Kidney (tissue), 22 donors: ENCODE measurements at places on chromosomes 3 and 15. TPM values are rescaled to one million over a fixed set of nuclear protein-coding genes. Genes with fewer than 3 reads are reported as not detected.

Gene ABHD6
- total RNA-seq: 10.2 TPM

DNA sequence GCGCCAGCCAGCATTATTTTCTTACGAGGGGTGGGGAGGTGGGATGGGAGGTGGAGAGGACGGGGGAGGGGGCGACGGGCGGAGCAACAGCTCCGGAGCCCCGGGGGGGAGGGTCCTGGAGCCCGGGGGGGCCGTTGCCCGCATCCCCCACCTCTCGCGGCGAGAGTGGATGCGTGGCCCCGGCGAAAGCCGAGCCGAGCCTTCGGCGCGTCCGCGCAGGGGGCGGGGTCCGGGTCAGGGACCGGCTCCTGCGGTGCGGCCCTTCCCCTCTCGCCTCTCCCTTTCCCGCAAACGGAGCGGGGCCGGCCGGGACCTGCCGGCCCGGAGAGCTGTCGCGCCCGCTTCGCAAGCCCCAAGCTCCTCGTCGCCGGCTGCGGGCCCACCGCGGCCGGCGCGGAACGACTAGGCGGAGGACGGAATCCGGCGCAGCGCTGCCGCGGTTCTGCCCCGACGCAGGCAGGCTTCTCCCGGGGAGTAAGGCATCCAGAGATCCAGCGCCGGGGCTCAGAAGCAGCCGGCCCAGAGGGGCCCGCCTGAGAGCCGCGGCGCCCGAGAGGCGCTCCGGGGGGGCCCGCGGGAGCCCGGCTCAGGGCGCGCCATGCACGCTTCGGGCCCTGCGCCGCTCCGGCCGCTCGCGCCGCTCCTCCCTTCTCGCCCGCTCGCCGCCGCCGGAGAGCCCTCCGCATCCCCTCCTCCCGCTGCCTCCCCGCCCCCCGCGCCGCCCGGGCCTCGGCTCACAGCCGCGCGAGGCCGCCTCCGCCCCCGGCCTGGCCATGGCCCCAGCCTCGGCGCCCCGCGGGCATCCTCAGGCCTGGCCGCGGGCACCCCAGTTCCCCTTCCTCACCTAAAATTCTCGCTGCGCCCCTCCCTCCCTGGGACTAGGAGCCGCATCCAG, 459 bp upstream of the ADCY5 start:
- no peak for DNase-seq

DNA sequence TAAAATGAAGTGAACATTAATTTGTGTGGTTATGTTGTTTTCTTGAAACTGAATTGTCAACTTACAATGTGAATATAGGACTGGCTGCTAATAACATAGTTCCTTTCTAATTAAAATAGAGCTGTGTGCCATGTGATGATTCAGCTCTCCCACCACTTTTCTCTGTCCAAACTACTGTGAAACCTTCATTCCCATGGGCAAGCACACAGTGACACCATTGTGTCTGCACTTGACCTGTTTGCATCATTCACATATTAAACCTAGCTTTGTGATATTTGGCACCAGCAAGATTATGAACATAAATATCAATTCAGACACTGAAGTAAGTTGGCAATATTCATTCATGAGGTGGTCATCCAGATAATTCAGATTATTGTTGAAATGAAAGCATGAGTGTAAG, 78.8 kb upstream of the TCF12 start:
- no peak for DNase-seq

Gene VGLL3
- 4.2 TPM for total RNA-seq

Gene CHRNA7
- 1.6 TPM for total RNA-seq

Gene RFTN1
- 34.1 TPM for total RNA-seq

- DNase-seq: no peak
Observed at GRCh38 chr3:53815067-53815466, 31.2 kb downstream of the CHDH start.

DNA sequence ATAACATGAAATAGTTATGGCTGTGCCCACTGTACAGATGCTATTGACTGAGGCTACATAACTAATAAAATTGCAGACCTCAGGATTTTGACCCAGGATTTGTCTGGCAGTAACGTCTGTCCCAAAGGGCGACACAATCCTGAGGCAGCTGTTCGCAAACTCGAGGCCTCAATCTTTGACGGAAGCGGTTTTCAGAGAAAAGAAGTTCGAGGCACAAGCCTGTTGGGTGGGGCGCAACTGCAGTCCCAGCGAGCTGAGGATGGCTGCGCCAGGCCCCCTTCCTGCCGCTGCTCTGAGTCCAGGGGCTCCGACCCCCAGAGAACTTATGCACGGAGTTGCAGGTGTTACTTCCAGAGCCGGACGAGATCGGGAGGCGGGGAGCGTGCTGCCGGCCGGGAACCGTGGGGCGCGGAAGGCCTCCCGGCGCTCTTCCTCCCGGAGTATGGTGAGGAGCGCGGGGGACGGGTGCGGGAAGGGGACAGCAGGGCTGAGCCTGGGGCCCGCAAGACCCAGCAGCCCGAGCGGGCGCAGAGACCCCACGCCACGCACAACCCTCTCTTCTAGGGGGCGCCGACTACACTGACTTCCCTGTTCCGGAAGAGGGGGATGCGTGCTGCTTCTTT, at the start of gene PARP15:
Gene PARP15 (plus strand): TSS at position 242 of the 623 bp plus-strand sequence. CDS start 18 bp downstream, at position 260.
- DNase-seq: peak; percentile 39

Gene CPB1
- 0.41 TPM for total RNA-seq

Gene TMEM44
- 15.7 TPM for total RNA-seq

DNA sequence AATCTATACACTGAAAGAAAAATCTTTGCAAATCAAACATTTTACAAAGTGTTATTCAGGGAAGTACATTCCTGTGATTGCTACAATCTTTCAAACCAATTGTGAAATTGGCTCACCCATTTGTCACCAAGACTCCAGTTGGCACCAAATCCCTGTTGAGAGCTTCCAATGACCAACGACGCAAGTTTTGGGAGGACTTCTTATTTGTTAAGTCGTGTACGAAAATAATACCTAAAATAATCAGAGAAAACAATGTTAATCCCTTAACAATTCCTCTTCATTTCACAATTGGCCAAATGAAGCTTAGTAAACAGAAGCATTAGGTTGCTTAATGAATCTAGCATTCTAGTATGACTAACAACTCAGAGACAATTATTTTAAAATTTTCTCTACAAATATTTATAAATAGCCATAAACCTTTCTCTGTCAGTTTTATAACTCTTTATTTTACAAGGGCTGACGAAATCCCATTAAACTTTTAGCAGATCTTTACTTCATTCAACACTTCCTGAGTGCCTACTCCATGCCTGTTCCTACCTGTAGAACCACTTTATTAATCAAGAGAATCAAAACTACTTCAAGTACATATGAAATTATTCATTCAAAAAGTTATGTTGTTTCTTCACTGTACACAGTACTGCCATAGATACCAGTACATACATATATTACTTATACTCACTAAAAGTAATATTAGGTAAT, 24.0 kb upstream of the HGD start:
- no peak for DNase-seq

DNA sequence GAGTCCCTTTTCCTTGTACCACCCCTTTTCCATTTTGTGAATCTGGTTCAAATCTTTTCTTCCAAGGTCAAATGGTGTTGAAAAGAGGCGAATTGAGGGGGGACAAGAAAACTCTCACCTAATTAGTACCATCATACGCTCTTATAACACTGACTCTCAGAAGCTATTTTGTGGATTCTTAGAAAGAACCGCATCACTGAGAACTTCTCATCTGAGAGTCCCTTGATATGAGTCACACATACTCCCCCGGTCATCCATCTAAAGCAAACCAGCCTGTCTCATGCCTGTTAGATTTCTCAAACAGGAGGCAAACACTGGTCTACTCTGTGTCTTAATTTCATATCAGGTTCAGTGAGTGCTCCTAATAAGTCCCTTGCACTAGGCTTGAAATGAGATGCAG, 76.5 kb upstream of the SPRED1 start:
- no peak for DNase-seq

Gene SLC25A36
- total RNA-seq: 78.1 TPM

GRCh38 chr15:98735895-98736617, 87.7 kb downstream of the IGF1R start:
- no peak for DNase-seq

DNA sequence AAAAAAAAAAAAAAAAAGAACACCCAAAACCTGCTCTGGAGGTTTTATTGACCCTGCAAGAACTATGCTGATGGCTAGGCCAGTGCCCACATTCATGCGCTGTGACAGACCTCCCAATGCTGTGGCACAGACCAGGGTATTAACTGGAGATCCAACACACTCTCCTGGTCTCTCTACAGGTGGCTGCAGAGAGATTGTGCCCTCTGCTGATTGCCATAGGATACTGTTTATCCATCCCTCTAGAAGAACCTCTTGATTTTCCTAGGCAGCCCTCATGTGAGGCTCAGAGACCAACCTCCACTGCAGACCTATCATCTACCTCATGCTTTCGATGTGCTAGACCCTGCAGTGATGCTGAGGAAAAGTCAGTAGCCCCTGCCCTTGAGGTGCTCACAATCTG, 125.5 kb upstream of the TRIM42 start:
- DNase-seq: no peak

DNA sequence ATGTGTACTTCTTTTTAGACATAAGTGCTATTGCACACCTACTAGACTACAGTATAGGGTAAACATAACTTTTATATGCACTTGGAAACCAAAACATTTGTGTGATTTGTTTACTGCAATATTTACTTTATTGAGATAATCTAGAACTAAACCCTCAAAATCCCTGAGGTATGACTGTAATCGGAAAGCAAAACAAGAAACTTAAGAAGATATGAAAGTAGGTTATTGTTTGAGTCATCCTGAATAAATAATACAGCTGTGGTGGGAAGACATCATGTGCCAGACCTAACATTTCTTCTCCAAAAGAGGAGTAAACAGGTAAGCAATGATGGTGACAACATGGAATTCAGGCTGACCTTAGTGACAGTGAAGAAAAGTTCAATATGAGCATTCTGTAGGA, 765.5 kb downstream of the OTOL1 start:
- no peak for DNase-seq

Gene SV2B
- 3.9 TPM for total RNA-seq

GRCh38 chr3:39780352-39780751, 29.1 kb upstream of the MYRIP start:
- no peak for DNase-seq

GRCh38 chr3:190585805-190586630, 72.1 kb downstream of the IL1RAP start:
- DNase-seq: no peak

Gene DUOXA2
- total RNA-seq: not detected

Gene BFSP2
- 0.41 TPM for total RNA-seq

- no peak for DNase-seq
Observed at GRCh38 chr3:134839422-134839821, 44.4 kb downstream of the EPHB1 start.

- DNase-seq: no peak
Observed at GRCh38 chr3:196842567-196843434, 24.9 kb upstream of the SENP5 start.

DNA sequence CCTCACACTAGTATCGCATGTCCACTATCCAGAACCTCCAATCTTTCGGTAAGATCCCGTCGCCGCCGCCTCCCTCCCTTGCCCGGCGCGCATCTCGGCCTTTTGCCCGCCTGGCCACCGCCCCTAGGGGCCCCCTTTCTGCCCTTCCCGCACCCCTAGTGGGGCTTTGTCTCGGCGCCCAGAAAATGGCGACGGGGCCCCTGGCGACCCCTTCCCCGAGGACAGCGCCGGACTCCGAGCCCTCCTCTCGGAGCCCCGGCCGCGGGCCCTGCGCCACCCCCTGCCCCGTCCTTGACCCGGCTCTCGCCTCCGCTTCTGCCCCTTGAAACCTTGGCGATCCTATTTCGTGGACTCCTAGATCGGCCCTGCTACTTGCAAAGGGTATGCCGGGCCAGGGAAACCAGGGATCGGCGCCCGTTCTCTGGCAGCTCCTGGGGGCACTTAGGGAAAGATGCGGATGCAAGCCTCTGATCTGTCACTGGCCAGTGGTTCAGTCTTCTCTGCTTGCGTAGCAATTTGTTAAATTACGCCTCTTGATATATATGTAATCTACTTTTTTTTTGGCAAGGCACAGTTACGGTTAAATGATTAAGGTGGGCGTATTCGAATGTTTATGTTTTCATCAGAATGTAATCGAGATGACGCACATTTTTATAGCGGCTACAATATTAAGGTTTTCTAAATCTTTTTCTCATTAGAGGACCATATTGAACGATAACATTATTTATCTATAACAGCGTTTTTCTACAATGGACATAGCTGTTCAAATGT, 603 bp downstream of the EIF1B start:
- DNase-seq: peak; percentile 69

DNA sequence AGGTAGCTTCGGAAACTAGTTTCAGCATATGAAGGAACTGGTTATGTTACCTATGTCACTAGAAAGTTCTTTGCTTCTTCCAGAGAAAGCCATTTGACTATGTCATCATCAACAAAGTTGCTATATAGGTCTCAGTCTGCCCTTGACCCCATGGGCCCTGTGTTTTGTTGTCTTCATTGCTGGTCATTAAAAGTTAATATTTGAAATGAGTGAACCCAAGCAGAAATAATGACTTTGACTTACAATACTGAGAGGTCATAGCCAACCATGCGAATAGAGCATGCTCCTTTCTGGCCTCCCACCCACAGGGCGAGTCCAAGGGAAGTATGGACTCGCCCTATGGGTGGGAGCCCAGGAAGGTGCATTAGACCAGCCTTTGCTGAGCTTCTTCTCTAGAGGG, 40.9 kb downstream of the APH1B start:
- no peak for DNase-seq

Gene TPRG1
- 2.7 TPM for total RNA-seq

DNA sequence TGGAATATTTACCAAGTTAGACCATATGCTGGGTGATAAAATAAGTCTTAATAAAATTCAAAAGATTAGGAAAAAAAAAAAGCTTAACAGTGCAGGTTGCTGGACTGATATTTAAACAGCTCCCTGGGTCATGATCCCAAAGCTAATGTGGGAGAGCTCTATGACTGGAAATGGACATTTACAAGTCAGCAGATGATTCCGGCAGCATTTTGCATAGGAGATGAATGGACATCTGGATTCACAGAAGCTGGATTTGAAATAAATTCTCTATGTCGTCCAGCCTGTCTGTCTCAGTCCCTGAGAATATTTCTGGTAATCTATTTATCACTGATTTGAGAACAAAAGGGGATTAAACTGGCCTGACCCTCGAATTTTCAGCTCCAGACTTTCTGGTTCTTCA, 52.3 kb upstream of the KLHL25 start:
- no peak for DNase-seq

- DNase-seq: no peak
Observed at GRCh38 chr15:64369078-64369607, 12.1 kb downstream of the PCLAF start.

Gene CNTN4
- 13.4 TPM for total RNA-seq

Gene PPP2R3A
- total RNA-seq: 71.9 TPM

- DNase-seq: no peak
Observed at GRCh38 chr15:99090938-99091337, 13.9 kb upstream of the SYNM start.

Gene PATL2
- 2.1 TPM for total RNA-seq

Gene PPP1R14D
- total RNA-seq: not detected

Gene LRRIQ4
- total RNA-seq: not detected

Gene TJP1
- 121 TPM for total RNA-seq

- no peak for DNase-seq
Observed at GRCh38 chr15:44711743-44712345, 527 bp downstream of the B2M start.

GRCh38 chr15:36507458-36507857, 72.0 kb upstream of the CDIN1 start:
- no peak for DNase-seq
